NCI-H187 treated with DMSO at 0.1 percent for 48 hours (cell line): ENCODE measurements at places on chromosomes 13 and 19.
A peak's percentile ranks its signal among the peaks of the same experiment; 100 is the strongest.

GRCh38 chr19:2648528-2648937, 54.0 kb downstream of the GNG7 start:
- DNase-seq, result peak; percentile 34

DNA sequence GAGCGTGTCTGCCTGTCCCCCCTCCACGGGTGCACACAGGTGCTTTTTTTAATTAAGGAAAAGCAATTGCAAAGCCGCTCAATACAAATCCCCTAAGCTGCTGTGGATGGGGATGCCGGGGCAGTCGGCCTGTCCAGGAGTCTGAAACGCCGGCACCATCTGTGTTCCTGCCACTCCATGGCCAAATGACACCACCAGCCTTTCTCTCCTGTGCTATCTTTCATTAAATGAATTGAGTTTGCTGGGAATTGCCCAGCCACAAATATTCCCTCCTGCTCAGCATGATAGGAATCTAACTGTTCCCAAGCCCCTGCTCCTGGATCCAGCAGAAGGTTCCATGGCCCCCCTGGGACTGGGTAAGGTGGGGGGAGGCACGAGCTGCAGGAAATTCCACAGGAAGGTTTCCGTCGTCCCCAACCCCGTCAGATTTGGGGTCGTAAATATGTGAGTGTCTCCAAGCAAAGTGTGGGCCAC, 139.2 kb downstream of the KDM4B start:
- no peak for DNase-seq

- no peak for DNase-seq
These were observed at the start of gene NKG7 for GRCh38 chr19:51372649-51373504. NKG7 (minus strand) TSS chr19:51372654; CDS start chr19:51372535, 119 bp downstream.

- no peak for DNase-seq
These were observed 35.4 kb downstream of the PAN3 start for GRCh38 chr13:28173793-28174192.

- no peak for DNase-seq
These were observed 11.1 kb downstream of the LYL1 start for GRCh38 chr19:13091400-13092157.

- DNase-seq, result no peak
These were observed 1.6 kb downstream of the DACT3 start for GRCh38 chr19:46659151-46660007.

DNA sequence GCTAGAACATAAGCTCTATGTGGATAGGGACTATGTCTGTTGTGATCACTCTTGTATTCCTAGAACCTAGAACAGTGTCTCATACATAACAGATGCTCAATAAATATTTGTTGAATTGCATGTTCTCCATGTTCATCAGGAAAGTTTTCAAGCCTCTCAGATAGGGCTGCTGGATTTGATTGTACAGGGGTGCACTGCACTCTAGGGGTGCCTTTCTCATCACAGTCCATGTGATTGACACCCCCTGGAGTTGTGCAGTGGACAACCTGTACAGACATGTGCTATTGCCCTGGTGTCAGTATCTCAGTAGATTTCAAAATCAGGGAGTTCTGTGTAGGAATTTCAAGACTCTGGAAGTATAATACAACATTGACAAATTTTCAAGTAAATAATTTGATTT, 58.9 kb downstream of the MBNL2 start:
- DNase-seq, result no peak

DNA sequence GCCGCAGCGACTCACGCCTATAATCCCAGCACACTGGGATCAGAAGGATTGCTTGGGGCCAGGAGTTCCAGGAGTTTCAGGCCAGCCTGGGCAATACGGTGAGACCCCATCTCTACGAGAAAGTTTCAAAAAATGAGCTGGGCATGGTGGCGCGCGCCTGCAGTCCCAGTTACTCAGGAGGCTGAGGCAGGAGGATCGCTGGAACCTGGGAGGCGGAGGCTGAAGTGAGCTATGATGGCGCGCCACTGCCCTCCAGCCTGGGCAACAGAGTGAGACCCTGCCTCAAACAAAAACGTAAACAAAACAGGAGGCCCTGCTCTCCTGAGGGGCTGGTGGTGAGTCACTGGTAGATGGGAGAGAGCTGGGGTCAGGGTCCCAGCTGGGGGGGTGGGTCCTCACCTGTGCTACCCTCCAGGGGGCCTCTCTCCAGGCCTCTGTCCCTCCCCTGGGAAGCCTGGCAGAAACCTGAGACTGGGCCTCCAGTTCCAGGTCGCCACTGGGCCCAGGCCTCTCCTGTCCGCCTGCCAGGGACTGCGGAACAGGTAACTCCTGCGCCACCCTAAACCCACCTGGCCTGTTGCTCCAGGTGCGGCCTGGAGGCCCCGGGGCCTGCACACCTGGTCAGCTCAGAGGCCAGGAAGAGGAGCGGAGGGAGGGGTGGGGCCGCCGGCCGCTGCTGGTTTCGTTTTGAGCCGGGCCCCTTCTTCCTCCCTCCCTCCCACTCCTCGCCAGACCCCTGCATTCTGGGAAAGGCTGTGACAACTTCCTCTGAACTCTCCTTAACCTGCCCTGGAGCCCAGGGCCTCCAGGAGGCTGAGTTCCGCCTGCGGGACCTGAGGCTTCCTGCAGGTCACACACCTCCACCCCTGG, 17.2 kb upstream of the ZBTB7A start:
- DNase-seq, result no peak

DNA sequence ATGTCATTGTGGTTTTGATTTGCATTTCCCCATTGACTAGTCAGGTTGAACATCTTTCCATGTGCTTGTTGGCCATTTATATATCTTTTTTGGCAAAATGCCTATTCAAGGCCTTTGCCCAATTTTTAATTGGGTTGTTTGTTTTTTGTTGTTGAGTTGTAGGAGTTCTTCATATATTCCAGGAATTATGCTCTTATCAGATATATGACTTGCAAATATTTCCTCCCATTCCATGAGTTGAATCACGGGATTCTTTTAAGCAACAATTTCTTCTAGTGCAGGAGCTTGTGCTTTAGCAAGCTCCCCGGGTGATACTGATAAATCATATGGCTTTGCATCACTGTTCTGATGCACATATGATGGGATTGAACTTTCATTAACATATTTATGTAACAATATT, 47.0 kb upstream of the FLT1 start:
- no peak for DNase-seq

- no peak for DNase-seq
These were observed 323.6 kb downstream of the GPC6 start for GRCh38 chr13:93550236-93550635.

DNA sequence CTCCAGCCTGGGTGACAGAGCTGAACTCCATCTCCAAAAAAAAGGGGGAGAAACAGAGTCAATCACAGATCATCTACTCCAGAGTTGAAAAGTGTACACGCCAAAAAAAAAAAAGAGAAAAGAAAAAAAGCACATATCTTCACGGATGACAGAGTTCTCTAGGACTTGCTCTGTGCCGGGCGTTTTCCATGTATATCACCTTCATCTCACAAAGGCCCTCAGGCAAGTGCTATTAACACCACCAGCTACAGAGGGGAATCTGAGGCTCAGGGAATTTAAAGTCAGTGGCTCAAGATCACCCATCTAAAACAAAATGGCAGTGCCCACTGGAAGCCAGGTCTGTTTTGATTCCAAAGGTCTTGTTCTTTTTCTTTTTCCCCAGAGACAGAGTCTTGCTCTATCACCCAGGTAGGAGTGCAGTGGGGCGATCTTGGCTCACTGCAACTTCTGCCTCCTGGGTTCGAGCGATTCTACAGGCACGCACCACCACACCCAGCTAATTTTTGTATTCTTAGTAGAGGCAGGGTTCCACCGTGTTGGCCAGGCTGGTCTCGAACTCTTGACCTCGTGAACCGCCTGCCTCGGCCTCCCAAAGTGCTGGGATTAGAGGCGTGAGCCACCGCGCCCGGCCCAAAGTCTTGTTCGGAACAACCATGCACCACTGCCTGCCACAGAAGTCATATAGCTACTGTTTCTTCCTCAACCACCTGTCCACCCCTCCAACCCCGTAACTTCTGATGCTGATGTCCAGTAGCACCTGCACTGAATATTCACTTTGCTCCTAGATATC, 42.2 kb downstream of the SAE1 start:
- no peak for DNase-seq

GRCh38 chr19:16571283-16571682, 932 bp downstream of the SLC35E1 start:
- DNase-seq, result no peak

- DNase-seq, result no peak
These were observed at the start of gene LMO7 for GRCh38 chr13:75635828-75636435. LMO7 (plus strand) TSS chr13:75636330; CDS start chr13:75636658, 328 bp downstream.

GRCh38 chr13:32259116-32259515, 56.0 kb downstream of the ZAR1L start:
- DNase-seq, result no peak

- peak; percentile 50 for DNase-seq
These were observed 6.1 kb downstream of the IL4I1 start for GRCh38 chr19:49890349-49891311.

DNA sequence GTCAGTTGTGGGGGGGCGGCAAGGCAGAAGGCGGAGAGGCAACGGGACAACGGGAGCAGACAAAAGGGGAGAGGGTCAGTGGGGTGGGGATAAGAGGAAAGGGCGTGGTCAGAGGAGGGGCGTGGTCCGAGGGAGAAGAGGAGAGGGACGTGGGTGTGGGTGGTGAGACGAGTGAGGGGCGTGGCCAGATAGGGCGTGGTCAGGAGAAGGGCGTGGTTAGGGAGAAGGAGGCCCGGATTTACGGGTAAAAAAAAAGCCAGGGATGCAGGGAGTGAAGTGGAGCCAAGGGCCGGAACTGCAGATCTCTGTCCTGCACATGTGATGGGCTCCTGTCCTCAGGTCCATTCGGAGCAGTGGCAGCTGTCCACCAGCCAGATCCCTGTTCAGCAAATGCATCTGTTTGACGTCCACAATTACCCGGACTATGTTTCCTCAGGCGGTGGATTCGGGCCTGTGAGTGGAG, 21.5 kb downstream of the CPT1C start:
- no peak for DNase-seq

- DNase-seq, result no peak
These were observed 18.1 kb downstream of the SLC7A1 start for GRCh38 chr13:29577136-29578051.

- DNase-seq, result no peak
These were observed 136.8 kb downstream of the DCLK1 start for GRCh38 chr13:35994131-35994966.

DNA sequence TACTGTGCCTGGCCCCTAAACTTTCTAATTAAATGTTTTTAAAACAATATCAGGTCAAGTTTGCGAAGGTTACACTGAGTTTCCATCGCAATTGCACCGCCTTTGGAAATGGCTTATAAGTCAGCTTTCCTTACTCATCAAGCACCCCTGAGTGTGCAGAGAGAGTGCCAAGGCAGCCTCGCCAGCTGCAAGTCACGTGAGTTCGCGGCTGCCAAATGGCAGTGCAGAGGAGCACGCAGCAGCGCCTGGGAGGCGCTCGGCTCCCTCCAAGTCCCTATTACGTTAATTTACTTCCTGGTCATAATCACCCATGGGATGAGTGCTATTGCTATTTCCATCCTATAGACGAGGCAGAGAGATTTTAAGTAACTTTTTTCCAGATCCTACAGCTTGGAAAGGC, 319.6 kb downstream of the TEX29 start:
- peak; percentile 32 for DNase-seq

DNA sequence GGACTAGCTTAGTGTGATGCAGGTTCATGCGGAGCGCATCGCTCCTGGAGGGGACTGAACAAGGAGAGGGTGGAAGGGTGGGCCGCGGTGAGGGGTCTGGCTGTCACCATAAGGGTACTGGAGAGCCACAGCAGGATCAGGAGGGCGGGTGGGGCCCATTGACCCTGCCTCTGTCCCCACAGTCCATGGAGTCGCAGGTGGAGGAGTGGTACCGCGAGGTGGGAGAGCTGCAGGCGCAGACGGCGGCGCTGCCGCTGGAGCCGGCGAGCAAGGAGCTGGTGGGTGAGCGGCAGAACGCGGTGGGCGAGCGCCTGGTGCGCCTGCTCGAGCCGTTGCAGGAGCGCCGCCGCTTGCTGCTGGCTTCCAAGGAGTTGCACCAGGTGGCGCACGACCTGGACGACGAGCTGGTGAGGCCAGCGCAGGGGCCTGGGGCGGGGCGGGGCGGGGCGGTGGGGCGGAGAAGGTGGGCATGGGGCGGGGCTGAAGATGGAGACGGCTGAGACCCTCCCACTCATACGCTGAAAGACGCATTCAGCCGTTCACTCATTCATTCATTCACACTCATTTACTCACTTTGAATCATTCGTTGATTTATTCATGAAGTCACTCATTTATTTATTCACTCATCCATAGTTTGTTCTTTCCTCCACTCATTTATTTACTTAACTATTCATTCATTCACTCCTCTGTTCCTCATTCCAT, 27.5 kb upstream of the SHKBP1 start:
- no peak for DNase-seq

GRCh38 chr13:30645629-30646028, 27.9 kb downstream of the USPL1 start:
- DNase-seq, result no peak

DNA sequence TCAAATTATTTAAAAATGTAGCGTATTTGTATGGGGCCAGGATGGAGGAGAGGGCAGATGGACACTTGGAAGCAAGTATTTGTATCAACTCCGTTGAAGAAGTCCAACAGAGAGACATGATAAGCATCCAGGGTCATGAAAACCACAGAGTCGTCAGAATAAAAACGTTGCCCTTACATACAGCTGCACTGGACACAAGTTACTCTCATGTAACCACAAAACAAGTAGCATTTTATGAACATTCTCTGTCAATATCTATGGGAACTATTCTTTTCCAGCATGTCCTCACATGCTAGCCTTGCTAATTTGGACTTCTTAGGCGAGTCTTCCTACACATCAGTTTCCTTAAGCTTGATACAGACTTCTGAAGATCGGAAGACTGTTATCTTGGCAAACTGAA, 35.0 kb downstream of the EFNB2 start:
- no peak for DNase-seq

DNA sequence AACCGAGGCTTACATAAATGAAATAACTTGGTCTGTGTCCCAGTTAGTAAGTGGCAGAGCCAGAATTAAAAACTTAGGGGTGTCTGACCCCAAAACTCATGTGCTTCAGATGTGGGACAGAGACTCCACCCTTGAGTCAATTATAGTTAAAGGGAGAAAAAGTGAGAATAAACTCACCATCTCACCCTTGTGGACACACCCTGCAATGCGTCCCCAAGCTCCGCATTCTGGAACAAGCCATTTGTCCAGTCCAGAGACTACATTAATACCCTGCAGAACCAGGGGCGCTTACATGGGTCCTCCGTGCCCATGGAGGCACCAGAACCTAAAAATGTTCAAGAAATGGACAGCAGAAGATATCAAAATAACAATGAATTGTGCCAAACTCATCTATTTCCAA, 207.0 kb upstream of the ZNF507 start:
- DNase-seq, result no peak

- no peak for DNase-seq
These were observed 5.2 kb upstream of the ADPRHL1 start for GRCh38 chr13:113458253-113459065.
